ENCODE measurements at places on chromosomes 4 and X.

GRCh38 chrX:22268706-22269105 is 4.0 kb upstream of the CBLL2 start:
- no peak for DNase-seq

GRCh38 chr4:84496331-84496705 is 2.8 kb downstream of the NKX6-1 start:
- no peak for DNase-seq

DNA sequence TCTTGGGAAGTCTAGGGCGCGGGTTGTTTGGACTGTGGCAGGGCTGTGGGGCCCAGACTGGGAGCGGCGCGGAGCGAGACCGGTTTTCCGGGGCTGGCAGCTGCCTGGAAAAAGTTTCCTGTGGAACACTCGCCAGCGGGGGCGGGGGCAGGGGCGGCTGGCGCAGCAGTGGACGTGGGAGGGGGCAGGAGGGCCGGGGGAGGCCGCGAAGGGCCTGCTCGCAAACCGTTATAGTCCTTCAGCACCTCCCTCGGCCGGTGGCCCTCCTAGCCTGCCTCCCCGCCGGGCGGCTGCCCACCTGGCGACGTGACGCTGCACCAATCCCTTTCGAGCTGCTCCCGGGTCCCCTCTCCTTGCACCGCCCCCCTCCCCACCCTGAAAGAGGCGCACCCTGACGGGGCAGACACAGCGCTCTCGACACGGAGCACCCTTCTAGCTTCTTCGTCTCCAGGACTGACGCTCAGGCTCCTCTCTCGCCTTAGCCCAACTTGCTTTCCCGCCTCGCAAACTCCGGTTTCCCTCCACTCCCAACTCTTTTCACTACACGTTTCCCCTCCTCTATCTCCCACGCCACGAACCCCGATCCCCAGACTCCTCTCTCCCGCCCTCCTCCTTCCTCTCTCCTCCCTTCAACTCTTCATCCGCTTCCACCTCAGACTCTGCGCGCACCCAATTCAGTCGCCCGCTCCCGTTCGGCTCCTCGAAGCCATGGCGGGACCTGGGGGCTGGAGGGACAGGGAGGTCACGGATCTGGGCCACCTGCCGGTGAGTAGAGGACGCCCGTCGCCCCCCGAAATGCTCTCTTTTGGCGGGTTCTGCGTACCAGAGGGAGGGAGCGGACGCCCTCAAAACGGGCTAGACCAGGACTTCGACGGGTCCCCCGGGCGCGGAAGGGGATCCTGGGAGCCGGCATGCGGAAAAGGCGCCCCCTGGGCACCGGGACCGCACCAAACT is at the start of gene NRK:
TSS of gene NRK (plus strand) at position 402 of the 954 bp plus-strand sequence. CDS start at position 709, 307 bp downstream.
- no peak for DNase-seq

GRCh38 chrX:28701222-28701621 is 114.0 kb downstream of the IL1RAPL1 start:
- no peak for DNase-seq

- no peak for DNase-seq
Observed at GRCh38 chr4:123480706-123481418, 84.3 kb downstream of the SPRY1 start.

GRCh38 chrX:149827254-149827653 is 45.5 kb downstream of the MAGEA9 start:
- no peak for DNase-seq

- DNase-seq, result no peak
Observed at GRCh38 chrX:54178100-54178940, 4.7 kb downstream of the FAM120C start.

- peak; percentile 19 for DNase-seq
Observed at GRCh38 chr4:2462218-2462991, 6.5 kb upstream of the RNF4 start.

DNA sequence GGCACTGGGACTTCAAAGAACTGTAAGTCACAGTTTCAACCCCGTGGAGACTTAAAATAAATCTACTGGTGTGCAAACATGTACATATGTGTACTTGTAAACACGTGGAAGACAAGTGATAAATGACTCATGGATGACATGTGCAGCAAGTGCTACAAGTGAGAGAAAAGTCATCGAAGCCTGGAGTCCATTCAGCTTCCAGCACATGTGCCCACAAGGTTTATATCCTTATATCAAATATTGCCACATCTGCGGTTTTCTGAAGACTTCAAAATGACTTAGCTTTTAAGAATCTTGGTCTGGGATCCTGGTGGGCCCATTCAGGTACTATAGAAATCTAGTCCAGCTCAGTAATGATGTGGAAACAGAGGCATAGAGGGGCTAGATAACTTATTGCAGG is 33.0 kb upstream of the TTC29 start:
- DNase-seq, result no peak

DNA sequence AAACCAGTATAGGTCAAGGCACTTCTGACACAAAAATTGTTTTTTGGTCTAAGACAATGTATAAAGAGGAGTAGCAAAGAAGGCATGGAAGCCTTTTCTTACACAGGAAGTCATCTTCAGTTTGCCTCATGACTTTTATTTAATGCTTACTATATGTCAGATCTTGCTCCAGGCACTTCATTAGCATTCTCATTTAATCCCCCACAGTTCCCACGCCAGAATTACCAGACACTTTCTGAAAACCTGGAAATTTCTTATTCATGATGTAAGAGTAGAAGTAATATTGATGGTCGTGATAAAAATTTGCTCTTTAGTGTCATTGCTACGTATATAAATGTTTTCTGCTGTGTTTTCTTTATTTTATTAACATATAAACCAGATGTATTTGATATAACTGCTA is 39.2 kb downstream of the ARHGEF38 start:
- DNase-seq, result no peak

GRCh38 chr4:59455751-59456150 is 1744.4 kb upstream of the ADGRL3 start:
- DNase-seq, result no peak

DNA sequence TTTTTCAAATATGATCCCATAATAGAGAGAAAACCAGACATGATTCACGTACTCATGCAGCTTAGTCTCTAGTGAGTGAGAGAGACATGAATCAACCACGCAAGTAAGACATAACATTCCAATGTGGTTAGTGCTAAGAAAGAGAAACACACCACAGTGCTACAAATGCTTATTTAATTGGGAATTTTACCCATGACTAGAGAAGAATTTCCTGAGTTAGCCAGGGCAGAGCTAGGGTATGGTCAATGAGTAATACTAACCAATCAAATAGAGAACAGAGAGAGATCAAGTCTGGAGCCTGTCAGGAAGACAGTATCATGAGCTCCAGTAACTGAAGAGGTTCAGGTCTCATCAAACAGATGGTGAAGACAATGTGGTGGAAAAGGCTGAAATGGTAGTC is 495.2 kb downstream of the PDGFC start:
- no peak for DNase-seq
